Fibroblast of villous mesenchyme (primary cell): ENCODE measurements at places on chromosomes 13 and 19.

DNA sequence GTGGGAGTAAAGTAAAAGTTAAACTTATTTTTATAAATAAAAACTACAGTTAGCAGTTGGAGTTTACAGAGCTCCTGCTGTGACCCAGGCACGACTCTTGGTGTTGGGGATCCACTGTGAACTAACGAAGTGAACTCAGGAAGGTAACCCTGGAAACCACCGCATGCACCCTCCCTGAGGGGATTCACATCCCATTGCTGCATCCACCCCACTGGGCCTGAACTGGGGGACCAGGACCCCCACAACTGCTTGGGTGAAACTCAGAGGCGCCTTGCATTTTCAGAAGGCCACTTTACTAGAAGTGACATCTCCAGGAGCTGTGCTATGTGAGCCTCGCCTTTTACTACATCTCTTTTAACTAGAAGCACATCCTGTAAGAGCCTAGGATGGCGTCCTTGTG lies 166.4 kb downstream of the TEX29 start:
- DNase-seq: no peak

- DNase-seq: peak; percentile 93
Observed at GRCh38 chr13:78658630-78659449, at the start of gene OBI1. Gene OBI1 (minus strand): TSS chr13:78659155. CDS start chr13:78659120, 35 bp downstream.

DNA sequence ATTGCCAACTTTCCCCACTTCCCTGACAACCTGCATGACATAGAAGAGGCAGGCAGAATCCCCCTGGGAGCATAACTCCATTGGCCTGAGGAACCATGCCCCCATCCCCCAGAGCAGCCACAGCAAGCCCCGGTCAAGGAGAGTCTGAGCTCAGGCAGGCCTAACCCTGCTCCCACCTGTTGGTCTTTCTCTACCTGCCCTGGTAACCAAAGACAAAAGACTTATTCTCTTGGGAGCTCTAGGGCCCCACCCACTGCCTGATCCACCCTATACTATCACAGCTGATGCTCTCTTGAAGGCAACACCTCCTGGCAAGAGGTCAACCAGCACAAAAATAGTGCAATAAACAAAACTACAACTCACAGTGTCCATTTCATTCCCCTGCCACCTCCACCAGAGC lies 59.3 kb downstream of the TNFSF13B start:
- no peak for DNase-seq

DNA sequence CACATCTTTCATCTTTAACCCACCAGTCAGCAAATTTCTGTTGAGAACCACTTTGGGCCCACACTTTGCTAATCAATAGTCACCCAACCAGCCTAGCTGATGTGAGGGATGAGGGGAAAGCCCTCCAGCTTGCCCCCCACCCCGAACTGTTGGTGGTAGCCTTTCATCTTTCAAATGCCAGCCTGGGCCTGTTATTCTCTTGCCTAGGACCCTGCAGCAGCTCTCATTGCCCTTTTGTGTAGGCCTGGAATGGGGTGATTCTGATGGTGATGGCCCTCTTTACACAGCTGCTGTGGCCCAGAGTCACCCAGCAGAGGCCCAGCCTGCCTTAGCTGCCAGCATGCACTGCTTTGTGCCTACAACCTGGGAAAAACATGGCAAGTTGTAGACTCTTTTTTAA lies 294.5 kb downstream of the SLC7A1 start:
- no peak for DNase-seq

DNA sequence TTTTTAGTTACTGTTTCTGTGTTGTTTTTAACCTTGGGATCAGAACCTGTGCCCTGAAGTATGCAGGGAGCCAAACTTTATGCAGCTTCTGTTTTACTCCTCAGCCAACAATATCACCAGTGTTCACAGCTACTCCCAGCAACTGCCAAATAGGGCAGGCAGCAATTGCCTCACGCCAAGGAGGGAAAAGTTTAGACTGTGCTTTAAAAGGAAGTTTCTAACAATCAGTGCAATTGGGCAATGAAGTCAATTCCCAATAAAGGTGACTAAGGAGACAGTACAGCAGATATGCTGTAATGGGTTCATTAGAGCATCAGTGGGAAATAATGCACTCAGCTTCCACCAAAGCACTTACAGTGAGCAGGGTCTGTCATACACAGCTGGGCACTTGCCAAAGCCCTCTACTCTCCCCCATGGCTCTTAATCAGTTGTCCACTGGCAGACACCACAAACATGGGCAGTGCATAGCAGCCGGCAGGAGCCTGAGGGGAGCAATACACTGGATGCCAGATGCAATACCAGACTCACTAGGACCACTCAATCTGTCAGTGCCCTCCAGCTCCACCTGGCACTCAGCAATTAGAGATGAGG lies 19.3 kb downstream of the ENOX1 start:
- peak; percentile 2 for DNase-seq

- DNase-seq: peak; percentile 36
Observed at GRCh38 chr19:45069056-45069455, 7.2 kb downstream of the ZNF296 start.

DNA sequence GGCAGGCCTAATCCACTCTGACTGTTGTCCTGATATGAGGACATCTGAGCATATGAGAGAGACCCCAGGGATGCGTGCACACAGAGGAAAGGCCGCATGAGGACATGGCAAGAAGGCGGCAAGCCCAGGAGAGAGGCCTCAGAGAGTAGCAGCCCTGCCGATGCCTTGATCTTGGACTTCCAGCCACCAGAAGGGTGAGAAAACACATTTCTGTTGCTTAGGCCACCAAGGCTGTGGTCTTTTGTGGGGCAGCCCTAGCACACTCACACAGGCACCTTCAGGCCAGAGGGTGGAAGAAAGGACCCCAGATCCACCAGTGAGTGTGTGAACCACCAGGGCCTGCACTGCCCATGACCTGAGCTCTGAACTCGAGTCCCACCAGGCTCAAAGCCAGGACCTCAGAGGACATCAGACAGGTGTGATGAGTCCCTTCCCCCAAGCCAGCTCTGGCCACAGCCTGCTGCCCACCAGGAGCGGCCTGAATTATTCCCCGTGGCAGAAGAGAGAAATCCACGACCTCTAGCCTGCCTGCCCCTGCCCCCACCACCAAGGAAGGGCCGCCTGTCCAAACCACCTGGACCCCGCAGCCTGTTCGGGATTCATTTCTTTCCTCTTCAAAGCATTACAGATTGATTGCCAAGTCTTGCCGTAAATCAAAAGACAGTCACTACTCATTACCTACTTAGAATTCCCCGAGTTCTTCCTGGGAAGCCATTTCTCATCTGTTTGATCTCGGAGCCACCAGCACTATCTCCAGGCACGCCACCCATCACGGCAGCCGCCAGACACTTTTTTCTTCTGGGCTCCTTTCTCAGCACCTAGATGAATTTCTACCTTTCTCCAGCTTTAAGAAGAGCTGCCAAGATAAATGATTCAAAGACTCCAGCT lies 72.2 kb downstream of the CEBPG start:
- no peak for DNase-seq

DNA sequence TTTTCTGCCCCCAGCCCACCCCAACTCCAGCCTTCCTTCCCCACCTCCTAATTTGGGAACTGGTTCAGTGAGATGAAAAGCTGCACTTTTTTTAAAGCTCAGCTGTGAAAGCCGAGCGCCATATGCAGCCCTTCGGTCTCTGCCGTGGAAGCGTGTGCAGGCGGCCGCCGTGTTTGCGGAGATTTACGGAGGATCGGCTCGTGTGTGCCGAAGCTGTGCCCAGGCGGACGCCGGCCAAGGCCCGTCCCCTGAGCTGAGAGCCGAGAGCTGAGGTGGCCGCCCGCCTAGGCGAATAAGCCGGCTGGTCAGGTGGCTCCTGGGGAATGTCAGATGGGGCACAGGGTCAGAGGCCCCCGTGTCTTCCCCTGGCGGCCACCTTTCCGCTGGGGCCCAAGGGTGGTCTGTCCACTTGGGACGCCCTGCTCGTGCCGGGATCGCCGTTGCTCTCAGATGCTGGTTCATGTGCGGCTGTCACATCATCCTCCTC lies 78.7 kb downstream of the ZNF536 start:
- no peak for DNase-seq

- DNase-seq: no peak
Observed at GRCh38 chr19:15188851-15189250, 11.9 kb downstream of the NOTCH3 start.

DNA sequence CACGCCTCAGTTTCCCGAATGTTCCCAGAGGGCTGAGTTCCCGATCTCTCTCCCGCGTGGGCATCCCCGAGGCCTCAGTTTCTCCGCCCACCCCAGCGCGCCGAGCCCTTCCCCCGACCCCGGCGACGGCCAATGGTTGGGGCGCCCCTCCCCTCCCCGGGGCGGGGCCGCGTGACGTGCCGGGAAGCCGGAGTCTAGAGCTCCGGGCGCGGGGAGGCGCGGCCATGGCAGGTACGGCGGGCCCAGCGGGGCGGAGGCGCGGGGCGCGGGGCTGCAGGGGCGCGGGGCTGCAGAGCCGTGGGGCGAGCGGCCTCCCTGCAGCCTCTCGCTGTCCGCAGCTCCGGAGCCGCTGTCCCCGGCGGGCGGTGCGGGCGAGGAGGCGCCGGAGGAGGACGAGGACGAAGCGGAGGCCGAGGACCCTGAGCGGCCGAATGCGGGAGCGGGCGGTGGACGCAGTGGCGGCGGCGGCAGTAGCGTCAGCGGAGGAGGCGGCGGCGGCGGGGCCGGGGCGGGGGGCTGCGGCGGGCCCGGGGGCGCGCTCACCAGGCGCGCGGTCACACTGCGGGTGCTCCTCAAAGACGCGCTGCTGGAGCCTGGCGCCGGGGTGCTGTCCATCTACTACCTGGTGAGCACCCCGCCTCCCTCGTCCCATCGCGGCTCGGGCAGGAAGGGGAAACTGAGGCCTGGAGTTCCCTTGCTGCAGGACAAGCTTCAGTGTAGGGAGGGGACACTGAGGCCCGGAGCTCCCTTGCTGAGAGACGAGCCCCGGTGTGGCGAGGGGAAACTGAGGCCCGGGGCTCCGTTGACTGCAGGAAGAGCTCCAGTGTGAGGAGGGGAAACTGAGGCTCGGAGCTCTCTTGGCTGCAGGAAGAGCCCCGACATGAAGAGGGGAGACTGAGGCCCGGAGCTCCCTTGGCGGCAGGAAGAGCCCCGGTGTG lies at the start of gene MPND:
Gene MPND (plus strand): TSS at position 193 of the 938 bp plus-strand sequence. CDS start 32 bp downstream, at position 225.
- DNase-seq: peak; percentile 79

- DNase-seq: no peak
Observed at GRCh38 chr13:32409001-32409313, 19.0 kb downstream of the N4BP2L1 start.

DNA sequence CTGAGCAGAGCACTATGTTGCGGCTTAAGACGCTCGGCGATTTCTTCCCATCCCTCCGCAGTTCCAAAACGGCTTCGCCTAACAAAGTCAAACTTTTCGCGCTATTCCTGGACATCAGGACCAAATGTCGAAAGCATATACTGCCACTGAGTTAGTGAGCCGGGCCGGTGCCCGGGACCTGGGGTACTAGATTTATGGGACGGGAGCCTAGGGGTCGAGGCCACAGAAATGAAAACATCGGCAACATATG lies 699 bp downstream of the RCBTB2 start:
- DNase-seq: peak; percentile 69

- no peak for DNase-seq
Observed at GRCh38 chr13:46293436-46293835, 81.7 kb downstream of the LRRC63 start.

DNA sequence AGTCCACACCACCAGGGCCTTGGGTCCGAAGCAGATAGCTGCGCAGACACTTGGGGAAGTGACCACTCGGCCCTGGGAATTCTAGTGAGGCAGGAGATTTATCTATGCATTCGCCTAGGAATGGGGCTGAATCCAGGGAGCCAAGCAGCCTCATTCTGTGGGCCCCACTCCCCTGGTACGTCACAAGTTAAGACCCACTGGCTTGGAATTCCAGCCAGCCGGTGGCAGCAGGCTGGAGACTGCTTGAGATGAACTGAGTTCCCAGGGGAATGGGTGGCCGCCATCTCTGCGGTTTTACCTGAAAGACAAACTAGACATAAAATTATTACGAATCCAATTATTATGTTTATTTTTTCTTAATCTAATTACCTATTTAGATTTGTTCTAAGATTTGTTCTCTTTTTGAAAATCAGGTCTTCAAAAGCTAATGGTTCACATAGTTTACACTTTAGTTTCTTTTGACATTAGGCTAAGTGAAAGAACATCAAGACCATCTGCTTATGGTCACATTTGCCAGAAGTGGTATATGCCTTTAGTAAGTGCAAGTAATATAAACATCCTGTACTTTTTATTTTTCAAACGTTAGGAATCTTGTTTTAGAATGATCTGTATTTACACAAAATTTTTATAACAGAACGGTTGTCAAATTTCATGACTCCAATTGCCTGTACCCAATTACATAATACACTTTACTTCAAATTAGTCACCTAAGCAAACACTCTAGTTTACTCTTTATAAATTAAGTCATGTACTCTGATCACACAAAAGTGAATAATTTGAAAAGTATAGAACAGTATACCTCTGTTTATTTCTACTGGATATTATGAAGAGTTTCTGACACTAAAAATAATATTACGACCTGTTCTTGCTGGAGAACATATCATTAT lies 74.4 kb downstream of the SLITRK6 start:
- DNase-seq: no peak

DNA sequence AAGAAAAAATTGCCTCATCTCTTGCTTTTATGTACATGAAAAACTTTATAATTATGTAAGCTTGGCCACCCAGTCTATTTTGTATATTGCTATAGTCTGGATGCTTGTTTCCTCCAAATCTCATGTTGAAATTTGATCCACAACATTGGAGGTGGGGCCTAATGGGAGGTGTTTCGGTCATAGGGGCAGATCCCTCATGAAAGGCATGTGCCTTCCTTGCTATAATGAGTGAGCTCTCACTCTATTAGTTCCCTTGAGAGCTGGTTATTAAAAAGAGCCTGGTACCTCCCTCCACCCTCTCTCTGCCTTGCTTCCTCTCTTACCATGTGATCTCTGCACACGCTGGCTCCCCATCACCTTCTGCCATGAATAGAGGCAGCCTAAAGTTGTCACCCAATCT lies 1005.1 kb downstream of the PCDH9 start:
- no peak for DNase-seq
